T1000 (cell line): ENCODE measurements at places on chromosomes 1 and 21.

- DNase-seq, result no peak
Observed at GRCh38 chr1:244173240-244173639, 122.2 kb downstream of the ZBTB18 start.

DNA sequence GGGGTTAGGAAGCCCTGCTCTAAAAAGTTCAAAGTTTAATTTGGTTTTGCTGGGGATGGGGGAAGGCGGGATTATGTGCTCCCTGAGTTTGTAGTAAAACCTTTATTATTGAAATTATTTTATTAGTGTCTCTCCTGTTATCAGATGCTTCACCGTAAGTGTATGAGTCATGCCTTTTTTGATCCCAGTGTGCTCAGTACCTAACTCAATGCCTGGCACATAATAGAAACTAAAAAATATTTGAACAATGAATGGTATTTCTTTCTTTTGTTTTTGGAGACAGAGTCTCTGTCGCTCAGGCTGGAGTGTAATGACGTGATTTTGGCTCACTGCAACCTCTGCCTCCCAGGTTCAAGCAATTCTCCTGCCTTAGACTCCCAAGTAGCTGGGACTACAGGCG, 6.4 kb downstream of the SNRPE start:
- DNase-seq, result no peak

- no peak for DNase-seq
Observed at GRCh38 chr1:204307334-204307883, 52.3 kb downstream of the PLEKHA6 start.

GRCh38 chr21:43209575-43210453, 41.0 kb downstream of the CRYAA start:
- peak; percentile 71 for DNase-seq

DNA sequence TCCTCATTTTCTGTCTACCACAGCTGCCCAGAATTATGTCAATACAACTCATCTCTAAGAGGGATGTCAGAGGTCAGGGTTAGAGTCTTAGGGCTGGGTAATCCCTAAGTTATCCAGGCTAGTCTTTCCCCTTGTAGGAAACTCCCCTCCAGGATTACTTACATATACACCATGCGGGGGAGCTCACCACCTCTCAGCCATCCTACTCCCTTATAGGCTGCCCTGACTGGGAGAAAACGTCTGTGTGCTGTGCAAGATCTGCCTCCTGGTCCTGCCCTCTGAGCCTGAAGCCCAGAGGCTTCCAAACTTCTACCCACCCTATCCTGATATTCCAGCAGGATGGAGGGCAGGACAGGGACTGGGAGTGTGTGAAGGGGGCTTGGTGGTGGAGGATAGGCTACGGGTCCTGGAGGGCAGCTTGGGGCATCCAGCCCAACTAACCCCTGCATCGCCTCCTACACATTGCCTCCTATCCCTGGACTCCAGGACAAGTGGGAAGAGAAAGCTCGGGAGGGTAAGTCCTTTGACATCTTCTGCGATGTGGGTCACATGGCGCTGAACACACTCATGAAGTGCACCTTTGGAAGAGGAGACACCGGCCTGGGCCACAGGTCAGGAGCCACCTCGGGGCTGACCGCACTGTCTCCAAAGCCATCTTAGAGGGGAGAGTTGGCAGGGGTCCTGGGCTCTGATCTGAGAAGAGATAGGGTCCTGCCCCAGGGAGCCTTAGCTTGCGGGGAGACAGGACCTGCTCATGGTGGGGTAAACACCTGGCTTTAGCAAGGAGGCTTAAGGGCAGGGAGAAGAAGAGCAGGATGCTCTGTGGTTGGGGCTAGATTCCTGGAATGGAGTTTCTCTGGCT, 14.4 kb downstream of the CYP4B1 start:
- no peak for DNase-seq

DNA sequence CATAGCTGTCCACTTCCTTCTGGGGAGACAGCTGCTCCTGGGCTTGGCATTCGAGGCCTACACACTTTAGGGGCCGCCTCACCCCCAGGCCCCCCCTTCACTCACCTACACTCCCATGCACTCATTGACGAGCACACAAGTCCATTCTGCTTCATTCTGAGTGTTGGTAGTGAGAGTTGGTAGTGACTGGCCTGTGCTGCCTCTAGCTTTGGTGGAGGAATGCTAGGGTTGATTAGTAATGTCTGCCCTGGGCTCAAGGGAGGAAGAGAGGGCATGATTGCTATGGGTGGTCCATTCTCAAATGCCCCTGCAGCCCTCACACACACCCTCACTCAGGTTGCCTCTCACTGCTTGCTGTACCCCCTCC, 30.4 kb downstream of the TRIM11 start:
- no peak for DNase-seq

DNA sequence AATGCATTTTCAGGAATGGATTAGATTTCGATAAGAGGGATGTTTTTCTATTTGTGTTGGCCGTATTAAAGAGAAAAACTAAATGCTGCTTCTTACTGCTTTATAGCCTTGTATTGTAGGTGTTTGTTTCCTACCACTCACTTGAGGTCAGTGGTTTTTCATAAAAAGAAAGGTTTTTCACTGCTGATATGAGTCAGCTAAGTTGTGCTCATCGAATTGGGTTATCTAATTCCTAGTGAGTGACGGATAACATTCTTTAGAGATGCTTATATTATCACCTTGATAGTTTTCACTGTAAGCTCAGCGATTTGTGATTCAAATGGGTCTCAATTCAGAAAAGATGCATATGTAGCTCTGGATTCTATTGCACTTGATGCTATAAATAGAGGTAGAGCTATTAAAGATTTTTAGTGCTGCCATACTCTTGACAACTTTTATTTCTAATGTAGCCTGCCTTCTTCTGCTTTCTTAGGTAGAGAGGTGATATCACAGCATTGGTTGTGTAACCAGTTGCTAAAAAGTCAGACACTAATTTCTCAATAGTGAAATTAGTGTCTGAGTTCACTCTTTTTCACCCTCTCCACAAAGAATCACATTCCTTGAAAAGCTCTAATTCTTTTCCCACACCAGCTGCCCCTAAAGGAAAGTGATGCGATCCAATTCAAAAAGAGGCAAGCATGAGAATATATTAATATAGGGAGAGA, 180.0 kb downstream of the RASAL2 start:
- DNase-seq, result no peak

DNA sequence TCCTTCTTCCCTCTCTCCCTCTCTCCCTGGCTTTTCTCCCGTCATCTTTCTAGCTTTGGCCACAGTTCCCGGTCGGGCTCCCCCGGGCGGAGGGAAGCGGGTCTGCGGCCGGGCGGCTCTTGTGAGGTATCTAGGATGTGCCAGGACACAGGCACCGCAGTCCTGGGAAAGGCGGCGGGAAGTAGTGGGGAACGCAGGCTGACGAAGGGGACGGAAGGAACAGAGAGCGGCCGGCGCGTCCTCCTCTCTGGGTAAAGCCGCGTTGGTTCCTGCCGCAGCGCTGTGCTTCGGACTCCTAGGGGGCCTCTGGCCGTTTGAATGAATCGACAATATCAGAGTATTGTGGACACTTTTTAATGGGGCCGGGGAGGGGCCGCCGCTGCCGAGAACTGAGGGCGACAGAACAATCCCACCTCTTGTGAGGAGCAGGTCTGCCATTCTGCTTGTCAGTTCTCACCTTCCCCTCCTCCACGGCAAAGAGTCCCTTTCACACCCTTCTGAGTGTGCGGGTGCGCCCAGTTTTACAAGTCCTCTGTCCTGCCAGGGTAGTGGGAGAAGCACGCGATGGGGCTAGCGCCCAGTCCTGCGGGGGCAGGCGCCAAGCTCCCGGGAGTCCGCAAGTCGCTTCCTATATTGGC, 1.2 kb upstream of the LHX9 start:
- DNase-seq, result peak; percentile 79

GRCh38 chr1:164743976-164744375, 185.0 kb downstream of the PBX1 start:
- DNase-seq, result no peak

GRCh38 chr1:242800521-242800920, 276.0 kb upstream of the PLD5 start:
- no peak for DNase-seq

GRCh38 chr1:181676269-181676668, 193.0 kb downstream of the CACNA1E start:
- DNase-seq, result no peak

GRCh38 chr1:218304281-218305039, 19.4 kb downstream of the RRP15 start:
- no peak for DNase-seq

DNA sequence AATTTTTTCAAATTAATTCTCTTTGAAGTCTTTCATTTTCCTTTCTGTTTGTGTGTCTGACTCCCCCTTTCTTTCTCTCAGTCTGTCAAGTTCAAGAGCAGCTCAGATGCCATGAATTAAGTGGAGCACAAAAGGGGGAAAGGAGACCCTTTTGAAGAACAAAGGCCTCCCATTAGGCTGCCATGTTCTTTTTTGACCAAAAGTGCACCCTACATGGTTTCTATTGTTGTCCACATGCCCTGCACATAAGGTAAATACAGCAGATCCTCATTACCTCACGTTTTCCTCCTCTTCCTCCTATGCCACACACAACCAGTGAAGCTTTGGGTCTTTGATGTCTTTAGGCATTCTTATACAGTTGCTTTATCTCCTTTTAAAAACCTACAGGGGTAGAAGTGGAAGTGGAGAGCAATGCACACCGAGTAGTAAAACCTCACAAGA, 47.7 kb downstream of the POU2F1 start:
- no peak for DNase-seq

DNA sequence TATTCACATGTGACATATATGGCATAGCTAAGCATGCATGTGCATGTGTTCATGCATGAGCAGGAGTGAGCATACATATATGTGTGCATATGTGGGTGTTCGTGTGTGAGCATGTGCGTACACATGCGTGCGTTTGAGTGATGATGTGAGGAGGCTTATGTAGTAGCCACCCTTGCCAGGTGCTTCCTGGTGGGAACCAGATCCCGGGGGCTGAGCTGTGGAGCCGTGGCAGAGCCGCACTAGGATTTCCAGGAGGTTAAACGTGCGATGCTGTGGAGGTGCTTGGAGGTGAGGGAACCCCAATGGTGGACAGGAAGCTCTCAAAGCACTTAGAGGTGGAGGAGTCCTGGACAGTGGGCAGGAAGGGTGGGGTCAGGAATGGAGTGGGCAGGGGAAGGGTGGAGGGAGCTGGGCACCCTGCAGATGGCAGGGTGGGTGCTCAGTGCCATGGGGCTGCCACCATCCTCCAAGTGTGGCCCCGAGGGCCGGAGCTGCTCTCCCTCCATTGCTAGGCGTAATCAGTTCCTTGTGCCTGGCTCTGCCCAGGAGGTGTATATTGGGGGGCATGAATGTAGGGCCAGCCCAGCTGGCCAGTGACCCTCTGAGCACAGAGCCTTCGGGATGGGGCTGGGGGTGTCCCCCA, 48.5 kb downstream of the COL18A1 start:
- no peak for DNase-seq

- DNase-seq, result no peak
Observed at GRCh38 chr1:152141971-152142584, 16.9 kb downstream of the RPTN start.

DNA sequence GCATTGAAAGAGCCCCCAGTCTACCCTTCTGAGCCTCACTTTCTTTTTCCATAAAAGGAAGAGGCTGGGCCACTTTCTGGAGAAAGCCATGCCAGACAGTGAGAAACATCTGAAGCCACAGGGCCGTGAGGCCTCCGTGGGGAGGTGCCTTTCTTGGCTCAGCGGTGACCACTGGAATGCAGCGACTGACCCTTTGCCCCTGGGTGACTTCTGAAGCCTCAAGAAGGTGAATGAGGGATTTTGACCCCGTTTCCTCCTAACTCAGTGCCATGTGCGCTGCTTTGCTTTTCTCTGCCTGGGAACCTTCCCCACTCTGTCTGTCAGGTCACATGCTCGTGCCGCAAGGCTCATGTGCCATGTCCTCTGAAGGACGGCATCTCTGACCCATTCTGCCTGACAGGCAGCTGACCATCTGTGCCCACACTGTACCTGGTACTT, 44.7 kb upstream of the A3GALT2 start:
- no peak for DNase-seq

DNA sequence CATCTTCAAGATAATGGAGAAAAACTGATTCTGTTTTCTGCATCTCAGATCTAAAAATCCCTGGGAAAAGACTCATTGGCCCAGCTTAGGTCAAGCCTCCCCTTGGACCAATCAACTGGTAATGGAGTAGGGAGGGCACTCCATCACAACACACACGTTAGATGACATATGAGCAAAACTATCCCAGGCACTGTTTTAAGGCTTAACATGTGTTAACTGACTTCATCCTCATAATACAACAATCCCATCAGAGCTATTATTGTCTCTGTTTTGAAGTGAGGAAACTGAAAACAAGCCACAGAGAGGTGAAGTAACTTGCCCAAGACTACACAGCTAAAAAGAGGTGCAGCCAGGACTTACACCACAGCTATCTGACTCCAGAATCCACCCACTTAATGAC, 14.7 kb upstream of the CITED4 start:
- no peak for DNase-seq

DNA sequence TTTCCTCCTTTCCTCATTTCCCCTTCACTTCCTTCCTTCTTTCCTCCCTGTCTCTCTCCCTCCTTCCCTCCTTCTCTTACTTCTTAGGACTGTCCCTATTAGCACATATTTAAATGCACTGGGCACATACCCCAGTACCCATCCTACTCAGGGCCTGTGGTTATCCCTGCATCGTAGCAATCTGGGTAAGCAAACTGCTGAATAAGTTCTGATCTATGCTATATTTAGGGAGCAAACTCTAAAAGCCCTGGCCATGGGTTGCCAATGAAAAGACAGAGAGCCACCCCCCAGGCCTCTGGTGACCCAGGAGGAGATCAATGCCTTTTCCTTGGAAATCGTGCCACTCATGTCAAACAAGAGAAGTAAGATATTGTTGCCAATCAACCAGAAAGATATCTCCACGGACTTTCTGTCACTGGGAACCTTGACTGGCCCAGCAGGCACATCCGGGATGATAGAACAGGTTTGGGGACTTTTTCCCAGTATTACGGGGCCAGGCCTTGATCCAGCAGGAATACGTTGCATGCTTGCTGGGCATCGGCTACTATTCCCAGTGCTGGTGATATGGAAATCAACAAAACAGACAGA, 5.4 kb downstream of the FAM3B start:
- no peak for DNase-seq

DNA sequence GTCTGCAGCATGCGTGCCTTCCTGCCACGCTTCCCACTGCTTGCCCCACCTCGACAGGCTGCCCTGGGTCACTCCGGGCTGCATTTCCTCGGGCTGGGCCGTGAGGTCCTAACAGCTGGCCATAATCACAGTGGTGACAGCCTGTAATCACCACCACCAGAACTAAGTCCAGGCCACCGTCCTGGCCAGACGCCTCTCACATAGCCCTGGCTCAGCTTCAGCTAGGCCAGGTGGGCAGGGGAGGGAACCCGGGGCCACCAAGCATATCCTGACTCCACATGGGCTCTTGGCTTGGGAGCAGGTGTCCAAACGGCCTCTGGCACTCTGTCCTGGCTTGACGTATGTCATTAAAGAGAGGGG, 229.5 kb downstream of the TRABD2B start:
- no peak for DNase-seq

- no peak for DNase-seq
Observed at GRCh38 chr1:114215436-114215835, 61.8 kb upstream of the SYT6 start.

DNA sequence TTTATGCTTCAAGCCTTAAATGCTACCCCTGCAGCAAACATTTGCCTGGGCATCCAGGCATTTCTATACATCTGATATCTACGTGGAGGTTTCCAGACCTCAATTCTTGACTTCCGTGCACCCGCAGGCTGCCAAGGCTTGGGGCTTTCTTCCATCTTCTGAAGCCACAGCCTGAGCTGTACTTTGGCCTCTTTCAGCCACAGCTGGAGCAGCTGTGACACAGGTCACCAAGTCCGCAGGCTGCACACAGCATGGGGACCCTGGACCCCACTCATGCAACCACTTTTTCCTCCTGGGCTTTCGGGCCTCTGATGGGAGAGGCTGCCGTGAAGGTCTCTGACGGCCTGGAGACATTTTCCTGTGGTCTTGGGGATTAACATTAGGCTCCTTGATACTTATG, 5.4 kb upstream of the HAO2 start:
- DNase-seq, result no peak
